ENCODE measurements at places on chromosomes 2 and 18.

DNA sequence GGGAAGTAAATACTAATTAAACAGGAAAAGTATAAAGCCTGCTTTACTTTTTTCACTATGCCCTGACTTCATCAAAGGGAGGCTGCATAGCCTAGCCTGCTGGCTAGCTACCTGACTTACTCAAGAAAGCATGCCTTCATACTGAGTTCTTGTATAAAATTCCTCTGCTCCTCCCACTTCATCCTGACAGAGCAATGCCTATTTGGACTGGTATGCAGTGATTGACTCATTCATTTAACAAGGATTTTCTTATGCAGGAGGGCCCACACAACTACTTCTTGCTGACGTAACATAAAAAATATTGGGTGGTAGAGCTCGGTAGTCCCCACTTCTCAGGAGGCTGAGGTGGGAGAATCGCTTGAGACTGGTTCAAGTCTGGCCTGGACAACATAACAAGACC, 70.5 kb downstream of the PRPF40A start:
- DNase-seq: no peak

GRCh38 chr18:69763002-69763401, 184.7 kb downstream of the CD226 start:
- no peak for DNase-seq

- no peak for DNase-seq
Observed at GRCh38 chr2:67865917-67866316, 196.9 kb downstream of the C1D start.

GRCh38 chr2:106851087-106851874, 34.7 kb downstream of the ST6GAL2 start:
- DNase-seq: no peak

- DNase-seq: no peak
Observed at GRCh38 chr2:188534875-188535274, 243.2 kb downstream of the GULP1 start.

DNA sequence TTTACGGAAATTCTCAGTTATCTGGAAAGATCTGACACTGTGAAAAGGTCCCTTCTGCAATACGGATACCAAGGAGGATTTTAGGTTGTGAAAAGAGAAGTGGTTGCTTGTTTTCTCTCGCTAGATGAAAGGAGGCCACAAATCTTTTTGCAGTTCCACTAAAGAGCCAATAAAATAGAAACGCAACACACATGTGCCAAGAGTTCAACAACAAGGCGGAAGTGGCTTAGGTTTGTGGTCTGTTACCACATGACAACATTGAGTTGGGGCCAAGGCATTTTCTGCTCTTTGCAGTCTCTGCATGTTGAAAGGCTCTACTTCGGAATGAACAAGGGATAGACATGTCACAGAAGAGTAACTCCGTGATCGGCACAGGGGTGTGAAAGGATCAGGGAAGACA, 115.7 kb upstream of the OSR1 start:
- no peak for DNase-seq

DNA sequence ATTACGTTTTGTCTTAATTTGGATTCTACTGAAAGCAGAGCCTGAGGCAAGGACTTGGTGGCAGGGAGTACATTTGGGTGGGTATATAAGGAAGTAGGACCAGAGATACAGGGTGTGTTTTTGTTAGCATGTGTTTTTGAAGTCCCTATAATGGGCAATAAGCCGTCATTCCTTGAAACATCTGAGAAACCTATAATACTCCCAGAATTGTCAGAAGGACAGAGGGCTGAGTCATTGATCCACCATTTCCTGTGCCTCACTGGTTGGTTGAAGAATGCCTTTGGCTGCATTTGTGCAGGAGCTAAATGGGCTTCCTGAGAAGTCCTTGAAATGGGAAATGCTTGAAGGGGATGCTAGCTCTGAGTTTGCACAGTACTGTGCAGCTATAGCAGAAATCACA, 281.8 kb upstream of the ZEB2 start:
- DNase-seq: no peak

Data from left ventricle myocardium inferior (tissue), 1 donor.